ENCODE measurements at places on chromosomes 11 and 22.

DNA sequence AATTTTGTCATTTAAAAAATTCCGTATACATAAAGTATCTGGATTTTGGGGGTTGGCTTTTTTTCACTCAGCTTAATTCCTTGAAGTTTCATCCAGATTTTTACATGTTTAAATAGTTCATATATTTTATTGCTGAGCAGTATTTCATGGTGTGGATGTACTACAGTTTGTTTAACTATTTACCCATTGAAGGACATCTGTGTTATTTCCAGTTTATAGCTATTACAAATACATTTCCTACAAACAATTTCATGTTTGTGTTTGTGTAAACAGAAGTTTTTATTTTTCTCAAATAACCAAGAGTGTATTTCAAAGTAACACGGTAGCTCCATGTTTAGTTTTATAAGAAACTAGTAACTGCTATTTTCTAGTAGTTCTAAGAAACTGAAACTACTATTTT is 299.7 kb upstream of the ANO3 start:
- no peak for DNase-seq

GRCh38 chr11:61743486-61744095 is 8.8 kb upstream of the MYRF start:
- DNase-seq, result no peak

DNA sequence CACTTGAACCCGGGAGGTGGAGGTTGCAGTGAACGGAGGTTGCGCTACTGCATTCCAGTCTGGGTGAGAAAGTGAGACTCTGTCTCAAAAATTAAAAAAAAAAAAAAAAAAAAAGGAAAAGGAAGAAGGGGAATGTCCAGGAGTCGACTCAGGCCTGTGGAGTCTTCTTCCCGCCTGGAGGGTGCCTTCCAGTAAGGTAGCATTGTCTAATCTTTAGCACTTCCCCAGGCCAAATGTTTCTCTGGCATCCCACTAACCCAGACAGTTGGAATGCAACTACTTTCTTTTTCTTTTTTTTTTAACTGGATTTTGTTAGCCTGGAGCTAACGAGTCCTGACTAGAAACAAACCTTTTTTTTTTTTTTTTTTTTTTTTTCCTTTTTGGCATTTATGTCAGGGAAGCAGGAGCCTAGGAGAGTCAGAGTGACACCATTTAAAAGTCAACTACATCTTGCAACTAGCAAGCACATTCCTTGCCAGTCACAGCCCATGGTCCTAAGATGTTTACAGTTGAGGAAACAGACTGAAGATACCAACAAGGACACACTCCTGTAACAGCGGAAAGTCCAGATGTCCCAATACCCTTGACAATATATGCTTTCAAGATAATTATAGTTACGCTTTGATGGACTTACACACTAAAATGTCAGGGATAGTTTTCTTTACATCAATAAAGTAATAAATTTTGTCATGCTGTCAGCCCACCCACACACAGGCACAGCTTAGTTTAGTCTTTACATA is 10.6 kb downstream of the PLET1 start:
- DNase-seq, result no peak

DNA sequence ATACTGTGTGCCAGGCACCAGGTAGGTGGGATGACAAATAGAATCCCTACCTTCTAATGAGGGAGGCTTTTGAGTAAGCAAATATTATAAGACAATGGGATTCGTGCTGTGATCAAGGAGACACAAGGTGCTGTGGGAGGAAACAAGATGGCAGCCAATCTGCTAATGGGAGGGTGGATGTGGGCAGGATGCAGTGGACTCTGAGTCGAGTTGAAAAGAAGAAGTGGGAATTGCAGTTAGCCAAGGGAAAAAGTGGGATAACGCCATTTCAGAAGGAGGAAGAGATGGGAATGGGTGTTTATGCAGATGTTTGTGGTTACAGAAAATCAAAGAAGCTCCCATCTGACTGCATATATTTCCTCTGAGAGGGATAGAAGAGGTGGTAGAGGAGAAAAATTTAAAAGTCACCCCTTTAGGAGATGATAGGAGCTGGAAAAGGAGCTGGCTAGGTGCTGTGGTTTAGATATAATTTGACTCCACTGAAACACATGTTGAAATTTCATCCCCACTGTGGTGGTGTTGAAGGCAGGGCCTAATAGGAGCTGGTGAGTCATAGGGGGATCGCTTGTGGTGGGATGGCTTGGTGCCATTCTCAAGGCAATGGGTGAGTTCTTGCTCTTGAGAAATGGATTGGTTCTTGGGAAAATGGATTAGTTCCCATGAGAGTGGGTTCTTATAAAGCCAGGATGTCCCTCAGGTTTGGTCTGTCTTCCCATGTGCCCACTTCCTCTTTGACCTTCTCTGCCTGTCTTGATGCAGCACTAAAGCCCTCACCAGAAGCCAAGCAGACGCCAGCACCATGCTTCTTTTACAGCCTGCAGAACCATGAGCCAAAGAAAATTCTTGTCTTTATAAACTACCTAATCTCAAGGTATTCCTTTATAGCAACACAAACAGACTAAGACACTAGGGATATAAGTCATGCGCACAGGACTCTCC is 30.0 kb upstream of the POU2AF1 start:
- DNase-seq, result no peak

GRCh38 chr11:131845255-131845654 is 474.8 kb downstream of the NTM start:
- no peak for DNase-seq

DNA sequence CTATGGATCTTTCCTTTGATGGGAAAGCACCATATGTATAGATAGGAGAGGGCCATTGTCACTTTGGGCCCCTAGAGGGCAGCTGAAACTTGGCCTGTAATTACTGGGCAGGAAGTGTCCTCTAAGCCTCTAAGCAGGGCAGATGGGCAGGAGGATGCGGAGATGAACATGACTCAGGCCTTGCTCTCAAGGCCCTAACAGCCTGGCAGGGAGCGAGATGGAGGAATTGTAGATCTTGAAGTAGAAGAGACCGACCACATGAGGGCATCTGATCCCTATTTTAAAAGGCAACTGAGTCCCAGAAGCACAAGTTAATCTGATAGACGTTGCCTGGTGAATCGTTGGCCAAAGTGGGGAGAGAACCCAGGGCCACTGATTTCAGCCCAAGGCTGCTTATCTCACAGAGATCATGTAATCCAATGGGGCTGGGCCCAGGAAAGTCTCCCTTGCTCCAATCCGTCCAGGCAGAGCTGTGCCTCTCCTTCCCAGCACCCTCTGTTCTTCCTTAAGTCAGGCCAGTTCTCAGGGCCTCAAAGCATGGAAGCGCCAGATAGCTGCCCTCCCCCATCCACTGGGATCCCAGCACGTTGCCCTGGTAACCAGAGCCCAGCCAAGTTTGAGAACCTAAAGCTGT is 2.5 kb upstream of the SEPTIN3 start:
- DNase-seq, result peak; percentile 51

- DNase-seq, result no peak
Measured at GRCh38 chr11:134921938-134922337, 509.9 kb upstream of the B3GAT1 start.

GRCh38 chr22:49950396-49950994 is 10.1 kb upstream of the PIM3 start:
- no peak for DNase-seq

GRCh38 chr22:46050916-46051614 is 74.1 kb upstream of the WNT7B start:
- DNase-seq, result no peak

GRCh38 chr11:127894316-127894715 is 693.0 kb downstream of the ETS1 start:
- DNase-seq, result no peak

DNA sequence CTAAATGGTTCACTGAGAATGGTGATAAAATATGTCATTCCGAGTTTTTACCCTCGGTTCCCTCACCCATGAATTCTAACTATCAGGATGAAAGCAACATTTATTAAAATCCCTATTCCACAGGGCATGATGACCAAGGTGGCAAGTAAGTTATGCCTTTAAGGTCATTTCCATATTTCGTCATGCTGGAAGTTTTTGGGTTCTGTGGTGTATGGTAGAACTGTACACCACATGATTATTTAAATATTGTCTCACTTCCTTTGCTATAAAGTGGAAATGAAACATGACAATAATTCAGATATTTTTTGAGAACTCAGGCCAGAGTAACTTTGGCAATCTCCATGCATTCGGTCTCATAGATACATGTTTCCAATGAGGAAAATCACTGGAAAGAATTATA is 68.5 kb upstream of the CARD18 start:
- no peak for DNase-seq

DNA sequence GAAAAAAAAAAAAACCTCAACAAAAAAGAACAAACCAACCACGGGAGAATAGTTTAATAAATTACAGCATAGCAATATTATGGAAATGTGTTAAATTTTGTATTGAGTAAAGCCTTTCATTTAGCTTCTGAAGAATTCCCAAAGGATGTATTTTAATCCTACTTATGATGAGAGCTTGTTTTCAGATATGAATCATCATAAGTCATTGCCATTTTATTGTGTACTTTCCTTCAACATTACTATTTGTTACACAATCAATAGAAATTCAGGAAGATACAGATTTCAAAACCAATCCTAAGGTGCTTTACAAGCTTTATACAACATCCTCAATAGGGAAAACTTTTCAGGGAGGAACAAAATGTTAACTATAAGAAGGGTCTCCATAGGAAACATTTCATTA is 200.6 kb upstream of the CTSC start:
- no peak for DNase-seq

DNA sequence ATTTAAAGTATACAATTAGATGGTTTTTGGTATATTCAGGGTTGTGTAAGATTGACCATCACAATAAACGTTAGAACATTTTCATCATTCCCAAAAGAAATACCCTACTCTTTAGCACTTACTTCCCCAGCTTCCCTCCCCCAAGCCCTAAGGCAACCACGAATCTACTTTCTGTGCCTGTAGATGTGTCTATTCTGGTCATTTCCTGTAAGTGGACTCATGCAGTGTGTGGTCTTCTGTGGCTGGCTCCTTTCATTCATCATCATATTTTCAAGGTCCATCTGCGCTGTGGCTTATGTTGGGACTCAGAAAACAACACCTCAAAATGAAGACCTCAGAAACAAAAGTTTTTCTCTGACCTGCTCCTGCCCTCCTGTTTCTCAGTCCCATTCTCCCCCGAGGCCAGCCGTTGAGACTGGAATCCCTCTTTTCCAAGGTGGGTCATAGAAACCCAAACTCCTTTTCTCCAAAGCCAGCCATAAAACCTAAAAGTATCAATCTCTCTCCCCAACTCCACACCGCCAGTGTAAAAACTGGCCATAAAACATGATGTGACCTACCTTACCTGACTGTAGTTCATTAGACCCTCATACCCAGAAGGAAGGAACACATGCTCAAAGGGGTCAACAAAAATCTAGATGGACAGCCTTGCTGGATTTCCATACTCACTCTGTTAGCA is 12.9 kb upstream of the TMPRSS13 start:
- DNase-seq, result no peak

DNA sequence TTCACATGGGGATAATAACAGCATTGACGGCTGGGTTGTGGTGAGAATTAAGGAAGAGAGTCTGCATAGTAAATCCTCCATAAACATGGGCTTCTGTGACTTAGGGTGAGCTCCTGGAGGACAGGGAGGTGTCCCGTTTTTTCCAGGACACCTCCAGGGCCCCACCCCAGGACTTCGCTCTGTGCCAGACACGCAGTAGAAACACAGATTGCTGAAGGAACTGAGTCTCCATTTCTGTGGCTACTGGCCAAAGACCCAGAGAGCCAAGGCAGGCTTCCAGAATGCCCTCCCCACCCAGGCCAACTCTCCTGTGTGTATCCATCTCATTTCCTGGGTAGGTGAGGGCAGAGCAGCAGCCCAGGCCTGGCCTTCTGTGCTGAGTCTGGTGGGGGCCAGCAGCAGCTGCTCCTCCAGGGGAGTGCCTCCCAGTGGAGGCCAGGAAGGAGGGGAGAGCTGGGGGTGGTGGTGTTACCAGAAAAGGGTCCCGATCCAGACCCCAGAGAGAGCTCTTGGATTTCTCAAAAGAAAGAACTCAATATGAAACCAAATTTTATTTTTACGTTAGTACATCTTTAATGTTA is 9.5 kb upstream of the RFPL3 start:
- no peak for DNase-seq

DNA sequence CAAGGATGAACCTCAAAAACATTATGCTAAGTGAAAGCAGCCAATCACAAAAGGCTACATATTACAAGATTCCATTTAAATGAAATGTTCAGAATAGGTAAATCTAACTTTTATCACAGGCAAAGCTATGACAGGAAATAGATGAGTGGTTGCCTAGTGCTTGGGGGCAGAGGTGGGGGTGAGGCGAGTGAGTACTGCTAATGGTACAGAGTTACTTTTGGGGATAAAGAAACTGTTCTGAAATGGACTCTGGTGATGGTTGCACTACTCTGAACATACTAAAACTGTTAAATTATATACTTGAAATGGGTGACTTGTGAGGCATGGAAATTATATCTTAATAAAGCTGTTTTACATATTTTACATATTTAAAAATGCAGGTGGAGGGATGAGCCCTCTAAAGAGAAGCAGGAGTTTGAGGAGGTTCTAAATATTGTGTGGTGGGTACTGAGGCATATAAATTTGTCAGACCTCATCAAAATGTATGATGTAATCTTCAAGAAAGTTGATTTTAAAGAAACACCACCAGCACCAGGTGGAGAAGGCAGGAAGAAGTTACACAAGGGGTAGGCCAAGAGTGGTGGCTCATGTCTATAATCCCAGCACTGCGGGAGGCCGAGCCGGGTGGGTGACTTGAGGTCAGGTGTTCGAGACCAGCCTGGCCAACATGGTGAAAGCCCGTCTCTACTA is 3.6 kb downstream of the SLC43A1 start:
- no peak for DNase-seq

DNA sequence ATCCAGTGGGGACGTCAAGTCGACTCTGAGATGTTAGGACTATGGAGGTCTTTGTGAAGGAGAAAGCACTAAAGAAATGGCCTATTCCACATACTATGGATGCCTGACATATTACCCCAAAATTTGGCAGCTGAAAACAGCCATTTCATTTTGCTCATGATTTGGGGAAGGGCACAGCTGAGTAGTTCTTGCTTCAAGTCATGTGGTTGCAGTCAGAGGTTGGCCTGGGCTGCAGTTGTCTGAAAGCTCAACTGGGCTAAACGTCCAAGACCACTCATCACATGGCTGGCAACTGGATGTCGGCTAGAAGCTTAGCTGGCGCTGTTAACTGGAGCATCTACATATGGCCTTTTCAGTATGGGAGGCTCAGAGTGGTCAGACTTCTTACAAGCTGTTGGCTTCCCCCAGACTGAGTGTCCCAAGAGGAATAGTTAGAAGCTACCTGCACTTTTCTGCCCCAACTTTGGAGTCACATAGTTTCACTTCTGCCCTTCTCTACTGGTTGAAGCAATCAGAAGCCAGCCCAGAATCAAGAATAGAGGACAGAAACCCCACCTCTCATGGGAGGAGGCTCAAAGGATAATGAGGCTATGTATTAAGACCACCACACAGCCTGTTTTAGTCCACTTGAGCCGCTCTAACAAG is 14.1 kb downstream of the SLC35C1 start:
- no peak for DNase-seq

GRCh38 chr22:49770547-49771265 is 57.0 kb downstream of the BRD1 start:
- no peak for DNase-seq

GRCh38 chr11:75435571-75435925 is 2.5 kb upstream of the KLHL35 start:
- no peak for DNase-seq

All from CD4-positive, alpha-beta T cell treated with Interleukin-4 for 4 hours (primary cell).